ENCODE measurements at places on chromosomes 5 and 9. TPM values are rescaled to one million over a fixed set of nuclear protein-coding genes. Genes with fewer than 3 reads are reported as not detected.

- DNase-seq = no peak
These were observed 310.7 kb downstream of the PJA2 start for GRCh38 chr5:109099081-109099480.

DNA sequence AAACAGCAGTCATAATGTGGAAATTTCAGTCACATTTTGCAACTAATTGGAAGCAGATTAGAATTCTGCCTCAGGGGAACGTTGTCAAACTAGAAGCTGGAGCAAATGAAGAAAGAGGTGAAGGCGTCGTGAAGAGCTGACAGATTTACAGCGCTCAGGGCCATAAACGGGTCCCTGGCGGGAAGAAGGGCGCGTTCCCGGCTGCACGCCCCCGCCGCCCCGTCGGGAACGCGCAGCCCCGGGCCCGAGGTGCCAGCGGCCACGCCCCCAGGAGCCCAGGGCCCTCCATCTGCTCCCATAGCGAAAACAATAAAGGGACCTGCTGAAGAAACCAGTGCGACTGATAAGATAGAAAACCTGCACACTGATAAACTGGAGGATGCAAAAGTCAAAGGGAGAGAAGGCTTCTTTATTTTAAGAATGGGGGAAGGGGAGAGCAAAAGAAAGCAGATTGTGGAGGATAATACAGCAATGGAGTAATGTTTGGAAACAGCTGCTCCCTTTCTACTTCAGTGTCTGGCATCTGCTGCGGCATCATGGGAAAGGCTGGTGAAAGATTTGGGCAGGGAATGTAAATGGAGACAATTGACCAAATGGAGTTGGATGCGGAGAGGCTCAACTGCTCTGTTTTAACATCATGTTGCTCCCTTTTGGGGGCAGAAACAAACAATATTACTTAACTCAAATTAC is 11.1 kb downstream of the ZNF608 start:
- DNase-seq = no peak

DNA sequence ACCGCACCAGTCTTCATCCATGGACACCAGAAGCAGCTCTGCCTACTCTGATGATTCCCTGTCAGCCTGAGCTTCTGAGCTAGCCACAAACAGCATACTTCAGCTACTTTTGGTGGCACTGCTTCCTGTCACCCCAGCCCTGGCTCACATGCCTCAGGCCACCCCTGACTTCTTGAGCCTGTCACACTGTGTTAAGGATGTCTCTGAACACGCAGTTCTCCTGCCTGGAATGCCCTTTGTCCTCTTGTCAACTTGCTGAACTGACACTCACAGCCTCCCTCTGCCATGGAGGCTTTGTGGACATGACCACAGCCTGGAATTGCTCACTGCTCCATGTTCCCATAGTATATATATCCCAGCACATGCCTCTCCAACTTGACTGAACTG is 7.2 kb downstream of the MACROH2A1 start:
- no peak for DNase-seq

DNA sequence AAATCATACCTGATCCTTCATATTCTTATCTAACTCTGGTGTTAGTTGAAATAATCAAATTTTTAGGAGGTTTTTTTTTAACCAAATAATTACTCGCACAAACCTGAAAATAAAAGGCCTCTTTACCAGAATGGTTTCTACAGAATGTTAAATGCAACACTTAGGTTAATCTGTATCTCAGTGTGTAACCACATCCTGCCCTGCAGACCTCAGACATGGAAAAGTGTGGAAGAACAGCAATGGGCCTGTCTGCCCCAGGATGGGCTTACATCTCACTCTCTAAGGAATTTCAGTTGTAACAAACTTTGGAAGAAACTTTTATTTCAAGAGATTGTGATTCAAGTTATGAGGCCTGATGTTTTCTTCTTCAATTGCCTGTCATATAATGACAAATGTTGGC is 32.5 kb upstream of the MIER3 start:
- no peak for DNase-seq

Gene ARHGEF37
- 1.6 TPM for total RNA-seq

GRCh38 chr5:63959177-63959982 is 2.9 kb downstream of the HTR1A start:
- peak; percentile 10 for DNase-seq

Gene FABP6
- total RNA-seq = not detected

GRCh38 chr9:15370466-15371447 is 51.9 kb upstream of the SNAPC3 start:
- DNase-seq = no peak

- no peak for DNase-seq
These were observed 161.3 kb upstream of the OTULINL start for GRCh38 chr5:14420101-14420811.

Gene PAIP1
- total RNA-seq = 36.7 TPM

GRCh38 chr9:21205204-21205603 is 1.7 kb downstream of the IFNA10 start:
- DNase-seq = no peak

- no peak for DNase-seq
These were observed 101.5 kb downstream of the LRRC70 start for GRCh38 chr5:62680121-62680520.

GRCh38 chr5:40315126-40315525 is 364.6 kb upstream of the PTGER4 start:
- no peak for DNase-seq

Gene SERF1A
- 1.5 TPM for total RNA-seq

GRCh38 chr5:71384706-71385105 is 70.7 kb upstream of the BDP1 start:
- no peak for DNase-seq

Gene OGN
- total RNA-seq = 0.35 TPM

Gene IL5
- not detected for total RNA-seq

GRCh38 chr5:103573411-103573810 is 10.8 kb upstream of the NUDT12 start:
- DNase-seq = no peak

Gene NDOR1
- 9.6 TPM for total RNA-seq

GRCh38 chr5:175202463-175203068 is 241.4 kb downstream of the DRD1 start:
- DNase-seq = no peak

Gene CRB2
- not detected for total RNA-seq

DNA sequence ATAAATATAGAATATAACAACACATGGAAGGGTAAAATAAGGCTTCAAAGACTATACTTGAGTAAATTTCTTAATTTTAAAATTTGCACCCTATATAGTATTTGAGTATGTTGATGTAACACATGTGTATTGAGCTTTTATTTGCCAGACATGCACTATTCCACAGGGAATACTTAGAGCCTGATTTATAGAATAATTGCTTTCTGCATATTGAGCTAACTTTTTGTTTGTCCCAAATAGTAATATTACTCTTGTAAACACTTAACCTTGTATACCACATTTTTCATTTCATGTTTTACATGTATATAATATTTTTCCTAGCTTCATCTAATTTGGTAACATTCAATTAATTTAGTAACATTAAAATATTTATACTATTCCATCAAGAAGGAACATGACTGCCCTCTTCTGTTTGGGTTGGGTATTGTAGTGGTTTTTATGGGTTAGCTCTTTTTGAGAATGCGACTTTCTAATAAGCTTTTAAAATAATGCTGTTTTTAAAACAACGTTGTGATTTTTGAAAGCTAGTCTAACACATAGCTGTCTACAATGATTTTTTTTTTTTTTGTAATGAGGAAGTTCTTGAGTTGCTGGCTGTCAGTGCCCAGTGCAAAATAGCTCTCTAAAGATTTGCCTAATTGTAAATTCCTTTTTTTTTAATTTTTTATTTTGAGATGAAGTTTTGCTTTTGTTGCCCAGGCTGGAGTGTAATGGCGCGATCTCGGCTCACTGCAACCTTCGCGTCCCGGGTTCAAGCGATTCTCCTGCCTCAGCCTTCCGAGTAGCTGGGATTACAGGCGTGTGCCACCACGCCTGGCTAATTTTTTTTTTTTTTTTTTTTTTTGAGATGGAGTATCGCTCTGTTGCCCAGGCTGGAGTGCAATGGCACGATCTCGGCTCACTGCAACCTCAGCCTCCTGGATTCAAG is 4.8 kb downstream of the SUB1 start:
- DNase-seq = no peak

- no peak for DNase-seq
These were observed 53.5 kb upstream of the OTULINL start for GRCh38 chr5:14528115-14528514.

GRCh38 chr5:68817632-68818031 is 276.2 kb upstream of the SLC30A5 start:
- no peak for DNase-seq

DNA sequence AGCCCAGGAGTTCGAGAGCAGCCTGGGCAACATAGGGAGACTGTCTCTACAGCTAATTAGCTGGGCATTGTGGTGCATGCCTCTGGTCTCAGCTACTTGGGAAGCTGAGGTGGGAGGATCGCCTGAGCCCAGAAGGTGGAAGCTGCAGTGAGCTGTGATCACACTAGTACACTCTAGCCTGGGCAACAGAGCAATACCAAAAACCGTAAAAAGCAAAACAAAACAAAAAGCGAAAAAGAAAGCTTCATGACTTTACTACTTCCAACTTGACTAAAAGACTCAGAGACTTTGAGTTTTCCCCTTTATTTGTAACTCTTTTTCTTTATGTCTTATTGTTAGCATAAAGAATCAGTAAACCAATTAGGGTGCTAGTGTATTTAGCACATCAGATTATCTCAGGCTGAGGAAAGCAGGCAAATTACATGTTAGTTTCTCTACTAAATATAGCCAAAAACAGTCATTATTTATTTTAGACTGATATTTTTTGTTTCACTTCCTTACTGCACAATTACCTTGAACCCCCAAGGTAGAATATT is 5.4 kb downstream of the RAD17 start:
- no peak for DNase-seq

Gene GABRA1
- total RNA-seq = not detected

Gene PCDHB14
- 1.0 TPM for total RNA-seq

- no peak for DNase-seq
These were observed 9.5 kb downstream of the TOR4A start for GRCh38 chr9:137286975-137287383.

DNA sequence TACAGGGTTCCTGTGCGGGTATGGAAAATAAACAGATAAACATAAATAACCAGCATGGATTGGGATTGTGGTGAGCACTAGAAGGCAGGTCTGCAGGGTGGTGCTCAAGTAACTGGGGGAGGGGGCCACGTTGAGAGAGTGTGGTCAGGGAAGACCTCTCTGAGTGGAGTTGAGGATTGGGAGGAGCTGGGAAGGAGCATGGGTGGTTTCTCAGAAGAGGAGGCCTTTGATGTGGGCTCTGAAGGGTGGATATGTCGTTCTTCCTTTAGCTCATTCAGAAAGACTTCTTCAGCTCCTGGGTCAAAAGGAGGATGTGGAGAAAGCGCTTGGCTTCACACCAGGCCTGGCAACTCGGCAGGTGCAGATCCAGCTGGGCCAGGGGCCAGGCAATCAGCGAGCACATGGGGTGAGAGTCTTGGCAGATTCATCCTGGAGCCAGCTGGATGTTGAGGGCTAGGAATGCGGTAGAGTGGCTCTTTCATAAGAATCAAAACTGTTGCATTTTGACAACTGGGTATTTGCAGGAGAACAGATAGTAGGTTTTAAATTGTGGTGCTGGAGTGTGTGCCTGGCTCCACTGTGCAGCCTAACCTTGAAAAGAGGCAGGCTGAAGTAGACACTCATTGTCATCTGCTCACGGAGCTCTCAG is 71.7 kb downstream of the PCSK5 start:
- peak; percentile 71 for DNase-seq

DNA sequence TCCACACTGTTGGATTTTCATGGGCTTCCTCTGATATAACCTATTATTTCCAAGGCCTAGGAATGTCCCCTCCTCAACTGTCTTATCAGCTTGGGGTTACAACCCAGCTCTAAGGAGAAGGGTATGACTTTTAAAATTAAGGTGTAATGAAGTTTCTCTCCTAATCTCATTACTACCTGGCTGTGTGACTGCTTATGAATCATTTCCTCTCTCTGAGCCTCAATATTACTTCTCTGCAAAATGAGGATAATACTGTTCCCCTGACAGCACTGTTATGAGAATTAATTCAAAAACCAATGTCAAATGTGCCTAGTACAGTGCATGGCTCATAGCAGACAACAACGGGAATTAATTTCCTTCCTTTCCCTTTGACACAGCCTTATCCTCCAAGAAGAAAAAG is 118.9 kb downstream of the NR6A1 start:
- no peak for DNase-seq

- peak; percentile 76 for DNase-seq
These were observed 24.5 kb downstream of the C9orf152 start for GRCh38 chr9:110183208-110184145.

Gene HRH2
- 0.29 TPM for total RNA-seq

DNA sequence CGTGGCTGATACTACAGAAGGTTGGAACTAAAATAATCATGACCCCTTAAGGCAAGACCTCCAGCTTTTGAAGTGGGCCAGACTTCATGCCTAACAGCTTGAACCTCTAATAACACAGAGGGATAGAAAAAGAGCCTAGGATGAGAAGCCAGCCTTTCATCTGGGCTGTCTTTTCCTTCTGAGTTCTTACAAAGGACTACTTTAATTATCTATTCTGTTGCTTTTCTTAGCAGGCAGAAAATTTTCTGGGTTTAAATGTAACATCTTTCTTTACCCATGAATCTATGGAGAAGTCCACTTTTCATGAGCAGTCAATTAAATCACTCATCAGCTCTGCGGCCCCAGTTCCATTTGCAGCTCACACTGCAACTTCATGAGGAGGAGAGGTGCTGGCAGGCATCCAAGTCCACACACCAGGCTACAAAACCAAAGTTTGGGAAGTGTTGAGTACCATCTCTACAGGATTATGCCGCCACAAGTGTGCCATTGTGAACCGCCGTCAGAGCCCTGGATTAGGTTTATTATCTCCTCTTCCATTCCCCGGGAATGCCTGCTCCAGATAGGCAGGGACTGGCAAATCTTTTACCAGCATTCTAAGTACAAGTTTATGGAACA is 192.0 kb downstream of the TLE4 start:
- DNase-seq = no peak

Gene FAM153A
- total RNA-seq = 1.1 TPM

Gene TEX48
- not detected for total RNA-seq

DNA sequence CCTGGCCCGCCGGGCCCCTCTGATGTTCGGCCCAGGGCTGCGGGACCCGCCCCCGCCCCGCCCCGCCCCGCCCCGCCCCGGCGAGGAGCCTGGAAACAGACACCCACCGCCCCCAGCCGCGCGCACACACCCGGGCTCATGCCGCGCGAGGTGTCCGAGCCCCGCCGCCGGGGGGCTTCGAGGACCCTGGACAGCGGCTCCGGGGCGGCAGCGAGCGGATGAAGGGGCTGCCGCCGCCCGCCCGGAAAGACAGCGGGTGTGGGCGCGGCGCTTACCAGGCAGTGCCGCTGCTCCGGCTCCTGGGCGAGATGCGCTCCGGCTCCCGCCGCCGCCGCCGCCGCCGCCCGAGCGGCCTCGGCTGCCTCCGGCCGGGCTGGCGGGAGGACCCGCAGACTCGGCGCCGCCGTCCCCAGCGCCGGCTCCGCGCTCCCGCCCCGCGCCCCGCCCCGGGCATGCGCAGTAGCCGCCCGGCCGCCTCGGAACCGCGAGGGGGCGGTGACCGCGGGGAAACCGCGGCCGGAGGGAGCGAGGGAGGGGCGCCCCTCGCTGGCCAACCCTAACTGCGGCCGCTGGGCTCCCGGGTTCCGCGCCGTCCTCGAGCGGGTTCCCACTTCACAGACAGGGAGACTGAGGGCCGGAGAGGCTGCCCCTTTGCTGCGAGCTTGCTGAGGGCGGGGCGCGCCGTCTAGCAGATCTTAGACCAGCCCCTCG is at the start of gene GPRIN1:
GPRIN1 (minus strand) TSS at position 433 of the 711 bp plus-strand sequence. CDS start 10,322 bp downstream, outside the sequence.
- DNase-seq = no peak

Gene MATR3
- 66.6 TPM for total RNA-seq

- DNase-seq = no peak
These were observed 496.0 kb upstream of the CLINT1 start for GRCh38 chr5:158354958-158355357.

Gene SPINK4
- total RNA-seq = not detected
